LoVo (cell line): ENCODE measurements at places on chromosomes 6 and 20.
A peak's percentile ranks its signal among the peaks of the same experiment; 100 is the strongest.

DNA sequence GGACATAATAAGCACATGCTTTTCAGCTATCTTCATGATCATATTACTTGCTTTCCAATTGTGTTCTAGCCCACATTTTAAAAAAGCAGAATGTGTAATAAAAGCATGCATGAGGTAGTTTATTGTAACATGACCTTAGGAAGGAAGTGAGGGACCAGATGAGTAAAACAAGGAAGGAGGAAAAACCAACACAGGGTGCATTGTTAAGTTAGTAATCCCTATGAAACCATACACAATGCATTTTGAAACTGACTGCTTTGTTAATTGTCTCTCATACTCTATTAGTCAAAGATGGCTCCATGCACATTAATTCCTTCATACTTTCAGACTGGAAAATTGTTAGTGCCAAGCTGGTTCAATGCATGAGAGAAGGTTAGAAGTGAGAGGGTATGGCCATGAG is 37.7 kb upstream of the CENPW start:
- DNase-seq: no peak

DNA sequence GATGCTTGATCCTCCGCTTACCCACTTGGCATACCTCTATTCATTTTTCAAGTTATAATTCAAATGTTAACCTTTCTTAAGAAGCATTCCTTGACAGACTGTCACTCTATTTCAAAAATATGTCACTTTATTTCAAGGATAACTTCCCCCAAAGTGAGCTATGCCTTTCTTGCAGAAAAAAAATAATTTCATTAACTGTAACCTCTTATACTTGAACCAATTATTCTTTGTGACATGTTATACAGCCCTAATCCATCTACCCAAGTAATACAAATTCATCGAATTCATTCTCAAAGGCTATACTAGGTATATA is 9.3 kb upstream of the NHSL1 start:
- DNase-seq: no peak

DNA sequence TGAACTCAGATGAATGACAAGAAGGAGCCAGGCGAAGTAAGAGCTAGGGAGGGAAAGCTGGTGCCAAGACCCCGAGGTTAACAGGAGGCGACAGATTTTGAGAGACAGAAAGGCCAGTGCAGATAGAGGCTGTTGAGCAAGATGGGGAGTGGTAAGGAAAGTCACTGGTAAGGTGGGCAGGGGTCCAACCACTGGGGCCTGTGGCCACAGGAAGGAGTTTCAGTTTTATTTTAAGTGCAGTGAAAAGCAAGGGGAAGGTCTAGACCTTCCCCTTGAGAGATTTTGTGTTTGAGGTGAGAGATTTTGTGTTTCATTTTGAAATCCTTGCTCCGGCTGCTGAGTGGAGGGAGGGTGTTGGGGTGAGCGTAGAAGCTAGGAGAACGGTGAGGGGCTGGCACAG is 41.8 kb upstream of the APCDD1L start:
- no peak for DNase-seq

GRCh38 chr20:48012401-48012974 is 227.2 kb upstream of the SULF2 start:
- DNase-seq: peak; percentile 30

- no peak for DNase-seq
Measured at GRCh38 chr6:152600022-152600421, 37.1 kb downstream of the SYNE1 start.

GRCh38 chr6:89298680-89299465 is 16.2 kb downstream of the GABRR2 start:
- DNase-seq: peak; percentile 83
